NCI-H2081 treated with DMSO at 0.1 percent for 48 hours (cell line): ENCODE measurements at places on chromosomes 7 and 10.

- no peak for DNase-seq
Observed at GRCh38 chr10:101358706-101359300, 4.8 kb downstream of the BTRC start.

DNA sequence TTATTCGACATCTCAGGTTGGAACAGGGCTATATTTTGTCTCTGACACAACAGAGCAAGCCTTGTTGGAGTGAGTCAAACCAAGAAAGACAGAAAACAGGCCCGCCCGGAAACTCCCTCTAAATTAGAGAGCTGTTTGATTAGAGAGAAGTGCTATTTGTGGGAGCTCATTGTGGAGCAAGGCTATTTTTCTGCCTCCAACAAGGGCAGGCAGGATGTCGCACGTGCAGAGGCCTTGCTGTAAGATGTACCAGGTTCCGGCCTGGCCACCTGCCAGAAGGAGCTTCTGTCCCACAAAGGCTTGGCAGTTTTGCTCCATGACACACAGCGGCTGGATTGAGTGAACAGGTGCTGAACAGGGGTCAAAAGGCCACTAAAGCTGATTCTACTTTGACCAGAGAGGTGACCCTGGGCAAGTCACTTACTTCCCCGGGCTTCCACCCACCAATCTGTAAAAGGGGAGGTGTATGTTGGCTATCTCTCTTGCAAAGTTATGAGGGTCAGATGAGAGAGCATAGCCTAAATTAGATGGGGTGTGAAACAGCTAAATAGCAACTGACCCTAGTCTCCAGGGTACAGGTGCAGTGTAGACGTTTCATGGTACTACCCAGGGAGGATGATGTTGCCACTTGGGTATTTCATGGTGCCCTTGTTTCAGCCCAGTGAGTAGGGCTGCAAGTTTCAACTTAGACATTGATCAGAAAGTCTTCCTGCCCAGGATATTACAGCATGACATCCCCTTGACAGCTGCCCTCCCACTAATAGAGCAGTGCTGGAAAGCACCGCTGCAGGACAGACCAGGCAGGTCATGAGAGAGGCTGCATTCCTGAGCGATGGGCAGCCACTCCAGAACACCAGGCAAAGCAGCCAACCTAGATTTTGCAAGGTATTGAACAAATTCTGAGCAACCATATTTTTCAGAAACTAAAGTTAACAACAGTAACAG is 62.0 kb downstream of the VSTM4 start:
- no peak for DNase-seq

- no peak for DNase-seq
Observed at GRCh38 chr10:113108194-113108835, 158.3 kb downstream of the TCF7L2 start.

DNA sequence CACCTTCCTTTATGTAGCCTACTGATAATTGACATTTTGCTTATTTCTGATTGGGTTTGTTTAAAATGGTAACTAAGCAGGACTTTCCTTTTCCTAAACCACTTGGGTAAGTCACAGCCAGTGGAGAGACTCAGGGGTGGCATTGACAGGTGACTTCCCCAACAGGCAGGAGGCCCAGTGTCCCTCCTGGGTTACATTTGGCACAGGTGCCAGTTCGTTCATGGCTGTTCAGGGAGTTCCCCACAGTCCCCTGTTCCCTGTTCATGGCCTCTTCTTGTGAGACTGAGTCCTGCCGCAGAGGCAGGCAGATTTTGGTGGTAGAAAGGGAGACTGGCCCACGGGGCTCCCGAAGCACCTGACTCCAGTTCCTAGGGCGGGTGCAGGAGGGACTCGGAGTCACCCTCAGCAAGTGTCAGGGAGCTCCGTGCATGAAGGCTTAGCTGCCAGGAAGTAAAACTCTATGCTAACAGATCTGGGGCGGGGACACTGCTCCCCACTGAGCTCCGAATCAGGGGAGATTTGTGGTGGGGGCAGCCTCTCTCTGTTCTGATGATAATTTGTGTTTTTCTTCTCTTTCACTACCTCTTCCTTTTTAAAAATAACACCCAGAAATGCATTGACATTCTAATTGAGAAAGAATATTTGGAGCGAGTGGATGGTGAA is 84.1 kb downstream of the EZH2 start:
- DNase-seq = no peak

- no peak for DNase-seq
Observed at GRCh38 chr10:126109893-126110292, 213.5 kb downstream of the FANK1 start.

GRCh38 chr7:19560111-19560883 is 148.5 kb downstream of the POLR1F start:
- no peak for DNase-seq

GRCh38 chr10:13110908-13111307 is 10.9 kb downstream of the OPTN start:
- DNase-seq = no peak

GRCh38 chr10:62689712-62690111 is 114.8 kb upstream of the ADO start:
- no peak for DNase-seq

DNA sequence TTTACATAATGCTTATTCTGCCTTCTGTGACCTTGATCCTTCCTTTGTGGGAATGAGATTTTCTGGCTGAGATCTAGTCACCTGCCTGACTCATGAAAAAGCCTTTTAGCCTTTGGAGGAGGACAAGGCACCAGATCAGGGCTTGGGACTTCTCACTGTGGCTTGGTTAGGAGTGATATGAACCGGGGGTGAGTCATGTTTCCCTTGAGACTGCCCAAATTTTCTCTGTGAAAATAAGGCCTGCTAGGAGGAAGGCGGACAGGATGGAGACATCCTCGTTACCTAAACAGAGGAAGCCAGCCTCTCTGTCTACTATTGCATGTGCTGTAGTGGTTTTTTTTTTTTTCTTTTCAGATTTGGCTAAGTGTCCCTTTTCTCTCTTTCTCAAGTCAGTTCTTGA is 57.8 kb downstream of the EVX1 start:
- DNase-seq = no peak

DNA sequence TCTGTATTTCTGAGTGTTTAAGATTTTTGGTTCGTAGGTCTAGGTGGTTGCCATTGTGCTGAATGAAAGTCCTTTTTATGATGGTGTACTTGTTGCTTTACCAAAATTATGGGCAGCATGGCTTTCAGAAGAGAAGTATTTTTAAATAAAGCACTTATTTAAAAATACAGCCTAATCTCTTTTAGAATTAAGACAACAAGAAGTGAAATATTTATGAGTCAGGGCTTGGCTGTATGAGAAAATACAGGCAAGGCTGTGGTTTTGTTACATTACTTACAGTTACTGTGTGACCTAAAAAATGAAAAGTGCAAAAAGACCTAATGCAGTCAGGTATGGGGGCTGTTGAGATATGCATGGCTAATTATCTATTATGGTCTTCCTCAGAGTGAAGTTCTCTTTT is 185.2 kb upstream of the PPP1R3A start:
- DNase-seq = no peak
